Right atrium auricular region (tissue), 2 donors: ENCODE measurements at places on chromosomes 13 and 19.

GRCh38 chr19:39518975-39519374, 4.0 kb downstream of the SELENOV start:
- DNase-seq, result no peak
- no peak overlapping the region for H3K27ac ChIP-seq
- no peaks in the 10 kb centered on the region for H3K4me1 ChIP-seq
- no peaks in the 10 kb centered on the region for H3K36me3 ChIP-seq

DNA sequence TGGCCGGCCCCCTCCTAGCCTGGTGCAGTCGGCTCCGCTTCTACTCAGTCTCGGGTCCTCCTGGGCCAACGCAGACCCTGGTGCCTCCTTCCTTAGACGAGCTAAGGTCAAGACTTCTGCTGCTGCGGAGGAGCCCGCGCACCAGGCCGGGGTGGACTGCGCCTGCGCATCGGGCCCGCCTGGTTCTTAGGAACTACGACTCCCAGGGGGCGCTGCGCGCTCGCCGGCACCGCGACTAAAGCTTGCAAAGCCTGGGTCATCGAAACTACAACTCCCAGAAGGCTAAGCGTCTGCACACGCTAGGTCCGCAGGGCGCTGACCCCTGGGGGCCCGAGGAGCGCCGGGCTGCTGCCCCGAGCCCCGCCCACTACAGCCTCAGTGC, at the start of gene ZNF835:
ZNF835 (minus strand) TSS at position 145 of the 382 bp plus-strand sequence. CDS start 6,559 bp downstream, outside the sequence.
- no peaks in the 10 kb centered on the region for H3K27me3 ChIP-seq
- peak within 1 kb of the TSS; percentile 71 for H3K4me3 ChIP-seq
- DNase-seq, result peak; percentile 93
- H3K36me3 ChIP-seq, result no peaks in the 10 kb centered on the region
- H3K4me1 ChIP-seq, result no peaks in the 10 kb centered on the region

DNA sequence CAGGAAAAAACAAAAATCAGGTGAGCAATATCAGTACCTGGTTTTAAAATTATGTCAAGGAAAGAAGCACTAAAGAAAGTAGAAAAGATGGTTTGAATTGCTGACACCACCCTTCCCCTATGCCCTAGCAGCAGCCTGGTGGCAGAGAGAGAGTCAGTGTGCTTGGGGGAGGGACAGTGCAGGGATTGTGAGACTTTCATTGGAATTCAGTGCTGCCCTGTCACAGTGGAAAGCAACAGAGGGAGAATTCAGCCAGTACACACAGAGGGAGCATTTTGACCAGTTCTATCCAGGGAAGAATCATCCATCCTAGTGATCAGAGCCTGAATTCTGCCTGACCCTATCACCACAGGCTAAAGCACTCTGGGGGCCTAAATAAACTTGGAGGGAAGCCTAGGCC, 222.4 kb upstream of the PCDH17 start:
- DNase-seq, result no peak
- H3K4me3 ChIP-seq, result no peak overlapping the region
- no peak overlapping the region for H3K27ac ChIP-seq
- no peaks in the 10 kb centered on the region for H3K36me3 ChIP-seq
- no peaks in the 10 kb centered on the region for H3K4me1 ChIP-seq
- H3K27me3 ChIP-seq, result no peaks in the 10 kb centered on the region

DNA sequence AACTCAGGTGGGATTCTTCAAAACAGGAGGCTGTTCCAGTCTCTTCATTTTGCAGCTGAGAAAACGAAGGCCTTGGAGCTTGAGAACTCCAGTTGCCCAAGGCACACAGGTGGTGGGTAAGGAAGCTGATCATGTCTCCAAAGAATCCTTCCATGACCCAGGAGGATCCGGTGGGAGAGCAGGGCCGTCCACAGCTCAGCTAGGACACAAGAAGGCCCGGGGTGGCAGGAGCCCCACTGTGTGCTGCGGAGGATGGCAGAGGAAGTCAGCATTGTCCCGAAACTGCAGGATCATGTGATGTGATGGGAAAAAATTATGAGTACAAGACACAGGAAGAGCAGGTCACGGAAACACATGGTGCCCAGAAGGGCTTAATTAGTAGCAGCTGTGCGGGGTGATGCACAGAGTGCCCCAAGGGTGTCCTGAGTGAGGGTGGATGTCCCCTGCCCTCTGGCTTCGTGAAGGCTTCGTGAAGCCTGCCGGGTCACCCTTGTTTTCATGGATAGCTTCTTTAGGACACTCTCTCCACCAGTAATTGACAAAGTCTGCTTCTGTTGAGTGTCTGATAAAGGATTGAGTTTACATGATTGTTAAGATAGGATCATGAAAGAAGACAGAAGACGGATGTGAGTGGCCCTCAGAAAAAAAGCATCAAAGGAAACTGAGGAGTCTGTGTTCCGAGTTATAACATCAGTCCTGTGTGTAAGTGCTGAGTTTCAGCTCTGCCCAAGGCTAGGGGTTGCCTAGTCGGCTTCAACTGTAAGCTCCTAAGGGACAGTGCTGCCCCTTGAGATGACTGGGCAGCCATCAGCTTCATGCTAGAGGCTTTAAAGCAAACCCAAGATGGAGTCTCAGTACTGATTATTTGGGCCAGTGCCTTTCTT, 33.8 kb upstream of the SACS start:
- no peak overlapping the region for H3K4me3 ChIP-seq
- no peaks in the 10 kb centered on the region for H3K4me1 ChIP-seq
- peak overlapping the region; percentile 86 for H3K27ac ChIP-seq
- no peaks in the 10 kb centered on the region for H3K36me3 ChIP-seq
- no peaks in the 10 kb centered on the region for H3K27me3 ChIP-seq
- DNase-seq, result no peak

- DNase-seq, result no peak
- no peaks in the 10 kb centered on the region for H3K4me1 ChIP-seq
- no peak overlapping the region for H3K4me3 ChIP-seq
- H3K27ac ChIP-seq, result no peak overlapping the region
- no peaks in the 10 kb centered on the region for H3K36me3 ChIP-seq
- no peaks in the 10 kb centered on the region for H3K27me3 ChIP-seq
Measured at GRCh38 chr13:73972545-73972944, 161.7 kb downstream of the KLF12 start.

- peaks cover 24% of the 10 kb centered on the region for H3K36me3 ChIP-seq
- H3K4me1 ChIP-seq, result peaks cover 4% of the 10 kb centered on the region
- no peaks in the 10 kb centered on the region for H3K27me3 ChIP-seq
Measured at GRCh38 chr13:113532156-113532806, 41.8 kb upstream of the DCUN1D2 start.

GRCh38 chr19:30376826-30377425, 4.7 kb downstream of the ZNF536 start:
- no peaks in the 10 kb centered on the region for H3K4me1 ChIP-seq
- no peak overlapping the region for H3K4me3 ChIP-seq
- DNase-seq, result no peak

DNA sequence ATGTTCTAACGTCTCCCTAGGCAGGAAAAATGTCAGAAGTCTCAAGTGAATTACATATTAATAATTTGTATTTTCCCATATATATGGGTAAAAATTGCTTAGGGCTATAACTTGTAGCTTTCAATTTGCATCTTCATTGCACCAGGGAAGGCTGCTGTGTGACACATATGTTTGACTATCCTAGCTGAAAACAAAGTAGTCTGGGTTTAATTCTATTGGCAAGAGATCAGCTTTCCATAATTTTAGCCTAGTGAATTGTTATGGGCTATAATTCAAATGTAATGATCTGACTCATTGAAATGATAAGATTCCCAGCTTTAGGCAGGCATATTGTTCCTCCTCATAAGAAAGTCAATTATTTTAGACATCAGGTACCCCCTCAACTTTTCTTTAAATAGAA, 553.1 kb downstream of the DCT start:
- H3K4me3 ChIP-seq, result no peak overlapping the region
- H3K4me1 ChIP-seq, result no peaks in the 10 kb centered on the region
- no peaks in the 10 kb centered on the region for H3K36me3 ChIP-seq
- H3K27ac ChIP-seq, result no peak overlapping the region
- DNase-seq, result no peak
- no peaks in the 10 kb centered on the region for H3K27me3 ChIP-seq

DNA sequence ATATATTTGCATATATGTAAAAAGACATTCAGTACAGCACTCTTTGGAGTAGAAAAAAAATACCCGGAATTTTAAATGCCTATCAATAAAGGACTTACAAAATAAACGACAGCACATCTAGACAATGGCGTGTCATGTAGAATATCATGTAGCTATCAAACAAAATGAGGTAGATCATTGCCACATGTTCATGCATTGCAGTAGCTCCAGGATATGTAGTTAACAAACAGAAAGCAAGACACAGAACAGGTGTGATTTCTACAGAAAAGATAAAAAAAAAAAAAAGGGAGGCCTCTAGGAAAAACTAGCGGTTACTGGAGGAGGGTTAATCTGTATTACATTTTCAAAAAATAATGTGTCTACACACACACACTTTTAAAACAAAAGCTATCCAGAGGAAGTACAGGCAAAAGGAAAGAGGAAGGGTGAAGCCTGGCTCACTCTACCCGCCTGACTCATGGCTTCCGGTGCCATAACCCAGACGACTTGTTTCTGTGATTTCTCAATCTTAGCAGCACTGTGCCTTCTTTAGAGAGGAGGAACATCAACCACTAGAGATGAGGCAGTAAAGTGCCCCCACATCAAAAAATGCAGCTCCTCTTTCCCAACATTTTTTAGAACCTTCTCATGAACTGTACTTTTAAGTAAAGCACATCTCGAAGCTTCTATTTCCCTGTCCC, 6.9 kb downstream of the KCTD12 start:
- H3K27ac ChIP-seq, result peak overlapping the region; percentile 76
- peak; percentile 91 for DNase-seq
- H3K27me3 ChIP-seq, result no peaks in the 10 kb centered on the region
- no peaks in the 10 kb centered on the region for H3K36me3 ChIP-seq
- H3K4me1 ChIP-seq, result no peaks in the 10 kb centered on the region

DNA sequence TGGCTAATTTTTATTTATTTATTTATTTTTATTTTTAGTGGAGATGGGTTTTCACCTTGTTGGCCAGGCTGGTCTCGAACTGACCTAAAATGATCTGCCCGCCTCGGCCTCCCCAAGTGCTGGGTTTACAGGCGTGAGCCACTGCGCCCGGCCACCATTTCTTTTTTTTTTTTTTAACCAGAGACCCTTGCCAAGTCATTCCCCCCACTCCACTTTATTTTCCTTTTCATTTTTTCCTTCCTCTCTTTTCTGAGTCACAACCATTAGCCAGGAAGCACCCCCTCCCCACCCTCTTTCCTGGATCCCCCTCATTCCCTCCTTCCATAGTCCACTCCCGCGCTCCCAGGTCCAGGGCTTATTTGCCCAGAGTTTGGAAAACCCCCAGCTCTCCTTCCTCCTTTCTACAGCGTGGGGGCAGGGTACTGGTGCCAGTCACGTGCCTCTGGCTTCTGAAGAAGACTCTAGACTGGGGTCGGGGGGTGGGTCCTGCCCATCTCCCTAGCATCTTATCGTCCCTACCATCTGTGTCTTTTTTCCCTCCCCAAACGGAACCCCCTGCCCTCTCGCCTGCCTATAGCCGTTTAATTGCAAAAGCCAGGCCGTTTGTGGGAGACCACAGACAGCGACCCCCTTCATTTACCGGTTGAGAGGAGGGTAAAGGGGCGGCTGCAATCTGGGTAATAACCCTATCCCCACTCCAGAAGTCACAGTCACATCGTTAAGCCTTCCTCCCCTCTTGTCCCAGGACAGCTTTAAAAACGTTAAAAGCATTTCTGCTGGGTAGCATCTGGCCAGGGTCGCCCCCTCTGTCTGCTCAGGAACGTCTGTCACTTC, 1.1 kb upstream of the CALR start:
- H3K27me3 ChIP-seq, result no peaks in the 10 kb centered on the region
- peaks cover 3% of the 10 kb centered on the region for H3K4me1 ChIP-seq
- H3K27ac ChIP-seq, result peak overlapping the region; percentile 54
- peak overlapping the region; percentile 41 for H3K4me3 ChIP-seq
- no peak for DNase-seq
- H3K36me3 ChIP-seq, result peaks cover 27% of the 10 kb centered on the region

DNA sequence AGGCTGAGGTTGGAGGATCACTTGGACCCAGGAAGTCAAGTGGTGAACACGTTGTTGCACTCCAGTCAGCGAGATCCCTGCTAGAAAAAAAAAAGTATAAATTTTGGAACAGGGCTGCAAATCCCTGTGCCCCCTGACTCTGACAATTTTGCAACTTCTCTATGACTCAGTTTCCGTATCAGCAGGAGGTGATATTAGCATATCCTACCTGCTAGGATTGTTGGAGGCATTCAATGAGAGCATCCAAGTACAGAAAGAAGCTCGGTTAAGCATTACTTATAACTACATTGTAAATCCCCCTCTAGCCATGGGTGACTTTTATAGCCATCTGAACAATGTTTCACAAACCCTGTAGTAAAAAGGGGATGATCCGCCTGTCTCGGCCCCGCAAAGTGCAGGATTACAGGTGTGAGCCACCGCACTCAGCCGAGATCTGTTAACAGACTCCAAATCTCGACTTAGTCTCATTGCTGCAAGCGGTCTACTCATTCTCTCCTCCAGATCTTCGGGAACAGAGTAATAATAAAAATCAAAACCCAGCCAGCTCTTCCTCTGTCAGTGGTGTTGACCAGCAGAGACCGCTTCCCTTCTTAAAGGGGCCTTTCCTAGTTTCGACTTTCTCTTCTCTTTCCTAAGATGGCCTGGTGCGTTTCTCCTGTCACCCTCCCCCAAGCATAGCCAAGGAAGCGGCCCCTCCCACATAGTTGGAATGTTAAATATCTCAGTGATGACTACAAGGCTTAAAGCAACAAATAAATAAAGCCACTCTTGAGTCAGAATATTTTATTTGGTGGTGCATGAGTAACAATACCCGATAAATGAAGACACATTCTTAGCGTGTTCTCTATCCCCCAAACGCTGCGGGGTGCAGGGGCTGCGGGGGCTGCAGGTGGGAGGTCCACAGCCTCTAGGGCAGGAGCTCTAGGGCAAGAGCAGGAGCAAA, 10.3 kb upstream of the BICRA start:
- H3K27me3 ChIP-seq, result no peaks in the 10 kb centered on the region
- H3K27ac ChIP-seq, result peak overlapping the region; percentile 61
- no peaks in the 10 kb centered on the region for H3K36me3 ChIP-seq
- peak overlapping the region; percentile 28 for H3K4me3 ChIP-seq

GRCh38 chr19:20245309-20245708, 78.3 kb downstream of the ZNF486 start:
- no peaks in the 10 kb centered on the region for H3K36me3 ChIP-seq
- H3K27me3 ChIP-seq, result no peaks in the 10 kb centered on the region
- H3K27ac ChIP-seq, result no peak overlapping the region
- no peaks in the 10 kb centered on the region for H3K4me1 ChIP-seq
- DNase-seq, result no peak
- H3K4me3 ChIP-seq, result no peak overlapping the region

- no peaks in the 10 kb centered on the region for H3K36me3 ChIP-seq
- H3K27me3 ChIP-seq, result no peaks in the 10 kb centered on the region
- no peaks in the 10 kb centered on the region for H3K4me1 ChIP-seq
- no peak for DNase-seq
Measured at GRCh38 chr19:57816652-57817051, 1.9 kb upstream of the ZNF552 start.
